ENCODE measurements at places on chromosomes 4 and X.

DNA sequence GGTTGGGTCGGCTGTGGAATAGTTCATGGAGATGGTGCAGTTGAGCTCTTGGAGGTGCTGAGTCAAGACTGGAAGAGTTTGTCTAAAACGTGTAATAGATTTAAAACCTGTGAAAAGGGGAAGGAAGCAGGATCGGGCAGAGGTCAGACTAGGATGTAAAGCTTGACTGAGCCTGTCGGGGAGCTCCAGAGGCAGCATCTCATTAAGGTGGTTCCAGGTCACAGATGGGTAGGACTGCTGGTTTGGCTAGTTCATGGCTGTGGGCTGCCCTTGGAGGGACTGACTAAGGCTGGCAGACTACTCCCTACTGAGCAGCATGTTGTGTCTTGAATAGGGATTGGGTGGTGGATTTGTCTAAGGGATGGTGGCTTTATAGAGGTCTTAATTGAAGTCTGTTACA lies 28.4 kb upstream of the WDR1 start:
- no peak for DNase-seq

DNA sequence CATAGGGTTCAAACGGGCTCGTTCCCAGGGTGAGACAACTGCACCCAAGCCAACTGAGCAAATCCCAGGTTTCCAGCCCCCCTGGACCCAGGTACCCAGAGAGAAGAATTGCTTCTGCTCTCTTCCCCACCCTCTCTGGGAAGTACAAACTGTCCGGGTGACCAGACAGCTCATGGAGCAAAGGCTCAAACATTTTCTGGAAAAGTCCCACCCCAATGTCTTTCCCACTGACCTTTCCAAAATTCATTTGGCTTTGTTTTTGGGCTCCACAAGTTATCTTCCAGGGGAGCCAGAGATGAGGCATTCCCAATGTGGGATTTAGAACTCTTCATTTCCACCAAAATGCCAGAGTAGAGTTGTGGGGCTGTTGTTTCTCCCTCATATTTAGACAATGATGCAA lies 80.2 kb upstream of the PLAC1 start:
- DNase-seq = no peak

GRCh38 chrX:84064164-84064563 lies 123.8 kb downstream of the RPS6KA6 start:
- no peak for DNase-seq

DNA sequence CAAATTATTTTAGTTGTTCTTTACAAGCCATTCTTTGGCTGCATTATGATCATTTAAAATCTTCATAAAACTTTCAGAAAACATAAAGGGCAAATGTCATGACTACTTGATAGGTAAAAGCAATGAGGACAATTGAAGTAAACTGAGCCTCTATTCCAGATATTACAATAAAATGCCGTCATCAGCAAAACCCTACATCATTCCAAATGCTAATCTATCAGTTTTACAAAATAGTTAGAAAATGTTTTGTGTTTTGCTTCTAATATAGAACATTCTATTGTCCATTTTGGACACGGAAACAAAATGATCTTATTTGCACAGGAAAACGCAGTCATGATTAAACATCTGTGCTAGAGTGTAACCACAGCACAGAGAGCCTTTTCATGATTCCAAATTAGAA lies 1330.6 kb upstream of the ADGRL3 start:
- DNase-seq = no peak

DNA sequence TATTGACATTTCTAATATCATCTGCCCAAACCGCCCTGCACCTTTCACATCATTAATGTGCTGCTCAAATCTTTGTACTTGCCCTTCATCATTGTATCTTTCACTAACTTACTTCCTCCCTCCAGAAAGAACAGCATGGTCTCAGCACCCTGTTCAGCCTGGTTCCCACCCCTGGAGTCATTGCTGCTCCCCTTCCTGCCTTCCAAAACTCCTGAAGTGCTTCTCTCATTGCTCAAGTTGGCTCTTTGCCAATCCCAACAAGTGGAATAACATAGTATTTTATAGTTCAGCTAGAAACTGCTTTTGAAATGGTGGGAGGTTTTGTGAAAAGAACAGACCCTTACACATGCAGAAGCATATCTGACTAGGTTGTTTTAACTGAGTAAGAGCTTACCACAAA lies 14.0 kb upstream of the TTC29 start:
- DNase-seq = no peak

GRCh38 chr4:182748949-182749348 lies 168.2 kb downstream of the DCTD start:
- no peak for DNase-seq

GRCh38 chrX:56978172-56978571 lies 17.2 kb downstream of the SPIN3 start:
- DNase-seq = peak; percentile 59

DNA sequence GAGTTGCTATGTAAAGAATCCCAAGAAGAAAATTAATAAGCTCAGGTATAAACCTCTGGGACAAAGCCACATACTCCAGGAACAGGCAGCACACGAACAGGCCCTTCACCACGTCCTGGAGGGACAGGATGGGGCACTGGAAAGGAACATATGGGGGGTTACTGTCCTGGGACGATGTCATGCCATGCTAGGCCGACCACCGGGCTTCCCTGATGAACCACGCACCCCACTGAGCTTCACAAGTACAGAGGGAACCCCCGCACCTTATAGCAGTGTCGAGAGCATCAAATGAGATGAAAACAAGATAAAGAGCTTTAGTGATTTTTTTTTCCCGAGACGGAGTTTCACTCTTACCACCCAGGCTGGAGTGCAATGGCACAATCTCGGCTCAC lies 19.1 kb downstream of the NOP14 start:
- DNase-seq = no peak

- no peak for DNase-seq
These were observed 145.5 kb upstream of the PDHA2 start for GRCh38 chr4:95694411-95694810.

DNA sequence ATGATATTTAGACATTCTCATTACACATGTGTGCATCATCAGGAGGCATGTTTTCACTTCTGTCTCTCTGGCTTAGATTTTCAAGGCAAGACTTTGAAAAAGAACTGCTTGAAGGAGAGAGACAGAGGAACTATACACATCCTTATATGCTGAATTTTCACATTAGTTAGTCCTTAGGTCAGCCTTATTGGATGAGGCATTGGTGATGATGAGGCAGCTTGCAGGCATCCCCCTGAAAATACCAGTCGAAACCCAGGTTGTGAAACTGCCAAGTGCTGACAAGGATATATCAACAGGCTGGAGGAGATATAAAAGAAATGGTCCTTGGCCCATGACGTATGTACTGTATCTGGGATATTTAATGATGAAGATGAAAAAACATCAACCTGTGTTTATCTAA lies 297.2 kb upstream of the AADAT start:
- DNase-seq = no peak

GRCh38 chr4:169565606-169566005 lies 46.8 kb downstream of the NEK1 start:
- no peak for DNase-seq

- no peak for DNase-seq
These were observed 20.4 kb upstream of the UBA6 start for GRCh38 chr4:67721315-67721769.
